ENCODE measurements at places on chromosomes 1 and 21.

DNA sequence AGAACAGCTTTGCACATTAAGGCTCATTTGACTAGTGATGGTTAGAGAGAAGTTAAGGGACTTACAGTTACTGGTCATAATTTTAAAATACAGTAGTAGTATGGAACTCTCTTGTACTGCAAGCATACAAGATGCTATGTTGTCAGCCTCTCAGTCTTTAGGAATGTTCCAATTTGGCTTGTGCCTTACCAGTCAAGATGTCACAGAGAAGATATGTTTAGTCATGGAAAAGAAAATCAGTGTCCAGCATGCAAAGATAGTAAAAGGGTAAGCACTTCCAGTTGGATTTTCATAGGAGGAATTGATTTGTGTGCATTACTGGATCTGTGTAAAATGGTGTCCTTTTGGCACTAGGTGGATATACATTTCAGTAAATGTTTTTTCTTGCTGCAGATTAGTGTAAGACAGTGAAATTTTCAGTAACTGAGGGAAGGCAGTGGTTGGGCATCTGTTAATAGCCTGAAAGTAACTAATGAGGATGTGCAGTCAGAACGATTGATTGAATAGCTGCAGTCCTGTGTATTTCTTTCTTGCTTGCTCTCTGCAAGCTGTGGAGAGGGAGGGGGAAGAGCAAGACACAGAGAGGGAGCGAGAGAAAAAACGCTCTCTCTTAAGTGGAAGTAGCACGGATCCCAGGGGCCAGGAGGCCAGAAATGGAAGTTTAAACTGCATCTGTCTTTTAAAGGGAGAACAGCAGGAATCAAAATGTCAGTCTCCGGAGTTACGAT lies 108.2 kb downstream of the CLEC20A start:
- no peak for DNase-seq

- no peak for DNase-seq
Observed at GRCh38 chr1:85411567-85412305, 53.2 kb downstream of the DDAH1 start.

DNA sequence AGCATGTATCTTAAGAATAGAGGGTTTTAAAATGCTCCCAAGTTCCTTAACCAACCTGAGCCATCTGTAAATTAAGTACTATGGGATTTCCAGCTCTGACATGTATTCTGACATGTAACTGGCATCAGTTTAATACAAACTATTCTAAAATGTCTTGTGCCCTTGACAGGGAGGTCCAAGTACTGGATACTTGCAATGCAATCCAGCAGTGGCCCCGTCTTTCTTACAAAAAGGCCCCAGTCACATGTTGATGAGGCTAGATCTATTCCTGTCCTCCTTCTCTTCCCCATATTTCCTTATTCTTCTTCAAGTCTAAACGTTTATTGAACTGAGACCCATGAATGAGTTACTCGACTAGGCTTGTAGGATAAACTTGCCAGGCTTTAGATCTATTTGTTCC lies 46.4 kb downstream of the MRPL39 start:
- DNase-seq, result no peak

- DNase-seq, result no peak
Observed at GRCh38 chr1:238401144-238401543, 510.4 kb upstream of the ZP4 start.

GRCh38 chr1:194833111-194833510 lies 1646.7 kb upstream of the B3GALT2 start:
- no peak for DNase-seq

GRCh38 chr1:6465461-6466005 lies 440 bp downstream of the TNFRSF25 start:
- peak; percentile 68 for DNase-seq

All from central memory CD4-positive, alpha-beta T cell (primary cell).